GM13977 (cell line): ENCODE measurements at places on chromosomes 3 and 15.

DNA sequence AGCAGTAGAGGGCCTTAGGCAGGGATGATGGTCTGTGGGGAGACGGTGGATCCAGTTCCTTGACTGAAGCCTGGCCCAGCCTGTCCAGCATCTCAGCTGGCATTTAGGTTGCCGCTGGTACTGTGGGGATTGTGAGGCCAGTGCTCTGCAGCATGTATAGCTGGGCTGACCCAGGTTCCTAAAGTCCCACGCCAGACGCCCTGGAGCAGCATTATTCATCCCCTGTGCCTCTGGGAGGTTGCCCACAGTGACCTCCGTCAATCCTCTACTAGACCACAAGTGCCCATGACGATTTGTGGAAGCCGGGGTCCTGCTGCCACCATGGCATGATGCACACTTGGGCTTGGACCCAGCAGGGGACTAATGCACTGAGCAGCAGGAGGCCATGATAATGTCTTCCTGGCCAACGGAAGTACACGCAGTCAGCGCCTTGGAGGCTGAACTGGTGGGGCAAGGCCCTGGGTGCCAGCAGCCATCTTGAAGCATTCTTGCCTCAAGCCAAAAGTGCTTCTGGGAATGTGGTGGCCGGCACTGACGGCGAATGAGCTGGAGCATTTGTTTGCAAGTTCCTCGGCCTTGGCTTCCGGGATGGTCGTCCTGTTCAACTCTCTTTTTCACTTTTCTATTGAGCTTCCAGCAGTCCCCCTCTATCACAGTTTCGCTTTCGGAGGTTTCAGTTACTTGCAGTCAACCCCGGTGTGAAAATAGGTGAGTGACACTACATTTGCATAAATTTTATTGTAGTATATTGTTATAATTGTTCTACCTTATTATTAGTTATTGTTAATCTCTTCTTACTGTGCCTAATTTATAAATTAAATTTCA, 949.4 kb downstream of the ROBO1 start:
- DNase-seq: no peak

DNA sequence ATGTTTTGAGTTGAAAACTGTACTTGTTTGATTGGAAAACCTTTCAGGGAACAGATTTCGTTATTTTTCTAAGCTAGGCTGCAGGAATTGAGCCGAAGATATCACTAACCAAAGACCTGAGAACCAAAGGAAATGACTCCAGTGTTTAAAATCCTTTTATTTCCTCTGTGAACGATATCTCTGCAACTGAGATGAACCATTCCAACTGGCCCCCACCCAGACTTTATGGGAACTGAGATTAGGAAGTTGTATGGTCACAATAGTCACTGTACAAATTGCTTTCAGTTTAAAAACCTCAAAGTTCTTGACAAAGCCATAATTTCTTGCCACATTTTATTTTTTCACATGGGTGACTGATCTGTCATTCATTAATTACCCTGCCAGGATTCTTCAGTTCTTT, 232.4 kb downstream of the RBMS3 start:
- DNase-seq: no peak

DNA sequence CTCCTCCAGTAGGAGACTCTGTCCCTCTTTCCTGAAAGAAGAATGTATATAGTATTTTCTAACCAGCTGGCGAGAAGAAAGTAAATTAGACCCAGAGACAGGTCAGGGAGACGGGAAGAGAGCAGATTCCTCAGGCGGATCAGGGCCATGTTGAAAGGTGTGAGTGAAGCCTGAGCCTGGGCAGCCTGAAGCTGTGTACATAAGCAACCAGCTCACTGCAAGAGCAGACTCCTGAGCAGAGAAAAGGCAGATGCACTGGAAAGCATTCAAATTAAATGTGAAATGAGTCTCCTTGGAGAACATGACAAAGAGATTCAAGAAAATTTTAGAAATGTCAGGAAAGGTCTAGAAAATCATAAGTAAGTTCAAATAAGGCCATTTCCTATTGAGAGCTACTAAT, 165.8 kb downstream of the GOLIM4 start:
- no peak for DNase-seq

- DNase-seq: no peak
These were observed 185.2 kb downstream of the ANXA2 start for GRCh38 chr15:60212536-60212935.

DNA sequence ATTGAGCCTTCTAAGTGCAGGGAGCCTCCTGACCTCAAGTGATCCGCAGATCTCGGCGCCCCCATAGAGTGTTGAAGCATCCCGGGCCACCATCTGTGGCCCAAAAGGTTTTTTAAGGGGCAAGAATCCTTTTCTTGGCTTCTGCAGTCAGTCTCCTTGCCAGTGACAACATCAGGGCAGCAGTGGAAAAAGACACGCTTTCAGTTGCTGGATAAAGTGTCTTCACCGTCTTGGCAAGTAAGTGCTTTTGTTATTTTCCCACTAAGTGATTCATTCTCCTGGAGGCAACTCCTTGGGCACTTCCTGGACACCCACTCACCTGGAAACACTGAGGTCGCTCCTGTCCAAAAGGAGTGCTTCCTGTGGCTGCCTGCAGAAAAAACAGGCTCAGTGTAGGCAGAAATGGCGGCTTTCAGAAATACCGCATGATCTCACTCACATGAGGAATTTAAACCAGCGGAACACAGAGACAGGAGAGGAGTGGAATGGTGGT, 71.7 kb upstream of the ABHD2 start:
- no peak for DNase-seq

DNA sequence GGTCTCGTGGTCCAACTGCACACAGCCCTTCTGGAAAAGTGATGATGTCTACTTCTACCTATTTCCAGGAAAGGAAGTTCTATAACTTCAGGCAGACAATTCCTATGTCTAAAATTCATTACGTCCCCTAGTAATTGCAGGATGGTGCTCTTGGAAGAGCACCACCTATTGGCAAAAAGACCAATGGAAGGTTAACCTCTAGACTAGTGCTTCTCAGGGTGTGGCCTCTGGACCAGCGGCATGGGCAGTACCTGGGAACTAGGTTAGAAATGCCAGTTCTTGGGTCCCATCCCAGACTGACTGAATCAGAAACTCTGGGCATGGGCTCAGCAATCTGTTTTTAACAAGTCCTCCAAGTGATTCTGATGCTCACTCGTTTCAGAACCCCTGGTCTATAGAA, 258.3 kb upstream of the ICE2 start:
- no peak for DNase-seq

DNA sequence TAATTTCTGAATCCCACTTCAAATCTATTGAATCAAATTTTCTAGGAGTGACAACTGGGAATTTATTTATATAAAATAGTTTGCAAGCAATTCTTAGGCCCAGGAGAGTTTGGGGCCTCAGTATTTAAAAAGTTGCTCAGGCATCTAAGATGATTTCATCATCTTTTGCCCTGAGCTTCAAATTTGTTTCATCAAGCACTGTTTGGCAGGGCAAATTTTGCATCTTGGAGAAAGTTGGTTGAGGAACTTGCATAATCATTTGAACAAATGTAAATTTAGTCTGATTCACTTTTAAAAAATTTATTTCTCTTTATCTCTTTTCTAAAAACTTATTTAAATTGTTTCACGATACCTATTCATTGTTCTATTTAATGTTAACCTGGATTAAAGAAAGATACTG, 702.8 kb downstream of the SI start:
- no peak for DNase-seq
